Stimulated activated CD4-positive, alpha-beta T cell treated with anti-CD3 and anti-CD28 coated beads, Interleukin-15, amount 100 ng/mL, for 1 hour (primary cell): ENCODE measurements at places on chromosomes 1 and 21.

- no peak for DNase-seq
Observed at GRCh38 chr1:248802454-248802853, 23.3 kb downstream of the SH3BP5L start.

DNA sequence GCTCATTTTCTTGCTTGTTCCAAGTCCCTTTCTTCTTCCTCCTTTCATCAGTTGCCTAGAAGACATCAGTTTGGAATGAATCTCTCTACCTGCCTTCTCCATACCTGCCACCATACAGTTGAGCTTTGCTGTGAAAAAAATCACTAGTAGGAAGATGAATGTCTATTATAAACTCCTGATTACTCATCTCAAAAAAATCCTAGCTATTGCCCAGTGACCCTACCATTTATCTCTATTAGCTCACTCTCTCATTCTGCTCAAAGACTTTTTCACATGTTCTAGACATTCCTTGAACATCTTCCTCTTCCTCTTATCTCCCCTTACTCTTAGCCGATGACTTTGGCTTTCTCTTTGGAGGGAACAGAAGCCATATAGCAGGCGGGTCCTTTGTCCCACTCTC, 49.7 kb upstream of the HMGB4 start:
- no peak for DNase-seq

DNA sequence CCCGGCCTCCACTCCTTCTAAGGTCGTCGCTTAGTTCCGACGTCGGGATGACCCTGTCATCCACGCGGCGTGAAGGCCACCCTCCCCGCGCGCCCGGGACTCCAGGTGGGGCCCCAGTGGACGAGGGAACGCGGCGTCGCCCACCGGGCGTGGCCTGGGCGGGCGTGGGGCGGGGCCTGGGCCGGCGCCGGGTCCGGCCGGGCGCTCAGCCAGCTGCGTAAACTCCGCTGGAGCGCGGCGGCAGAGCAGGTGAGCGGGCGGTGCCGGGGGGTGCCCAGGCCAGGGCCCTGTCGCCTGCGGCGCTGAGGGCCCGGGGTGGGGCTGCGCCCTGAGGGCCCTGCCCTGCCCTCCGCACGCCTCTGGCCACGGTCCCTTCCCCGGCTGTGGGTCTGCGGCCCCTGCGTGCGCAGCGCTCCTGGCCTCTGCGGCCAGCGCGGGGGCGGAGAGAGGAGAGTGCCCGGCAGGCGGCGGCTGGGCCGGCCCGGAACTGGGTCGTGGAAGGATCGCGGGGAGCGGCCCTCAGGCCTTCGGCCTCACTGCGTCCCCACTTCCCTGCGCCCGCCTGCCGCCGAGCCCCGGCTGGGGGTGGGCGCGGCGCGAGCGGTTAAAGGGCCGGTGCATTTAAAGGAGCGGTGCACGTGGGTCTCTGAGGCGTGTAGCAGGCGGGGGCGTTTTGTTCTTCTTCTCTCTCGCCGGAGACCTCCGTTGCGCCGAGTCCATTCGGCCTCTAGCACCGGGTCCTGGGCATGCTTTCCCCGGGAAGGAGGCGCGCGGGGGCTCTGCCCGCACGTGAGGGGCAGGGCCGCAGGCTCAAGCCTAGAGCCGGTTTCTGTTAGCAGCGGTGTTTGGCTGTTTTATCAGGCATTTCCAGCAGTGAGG, at the start of gene PSEN2:
PSEN2 (plus strand) TSS at position 216 of the 879 bp plus-strand sequence. CDS start 11,292 bp downstream, outside the sequence.
- DNase-seq: peak; percentile 49

DNA sequence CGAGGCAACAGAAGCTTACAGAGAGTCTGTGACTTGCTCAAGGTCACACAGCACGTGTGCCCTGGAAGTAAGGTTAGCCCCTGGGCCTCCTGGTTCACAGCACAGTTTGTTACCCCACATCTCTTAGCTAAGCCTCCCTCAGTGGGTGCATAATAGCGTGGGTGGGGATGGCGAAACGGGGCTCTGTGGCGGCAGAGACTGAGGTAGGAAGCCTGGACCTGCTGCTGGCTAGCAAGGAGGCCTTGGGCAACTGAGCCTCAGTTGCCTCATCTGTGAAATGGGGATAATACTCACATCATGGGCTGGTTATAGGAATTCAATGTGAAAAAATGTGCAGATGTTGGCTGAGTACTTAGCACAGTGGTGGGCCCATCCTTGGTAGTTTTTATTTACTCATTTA, 596 bp downstream of the PADI4 start:
- DNase-seq: no peak

DNA sequence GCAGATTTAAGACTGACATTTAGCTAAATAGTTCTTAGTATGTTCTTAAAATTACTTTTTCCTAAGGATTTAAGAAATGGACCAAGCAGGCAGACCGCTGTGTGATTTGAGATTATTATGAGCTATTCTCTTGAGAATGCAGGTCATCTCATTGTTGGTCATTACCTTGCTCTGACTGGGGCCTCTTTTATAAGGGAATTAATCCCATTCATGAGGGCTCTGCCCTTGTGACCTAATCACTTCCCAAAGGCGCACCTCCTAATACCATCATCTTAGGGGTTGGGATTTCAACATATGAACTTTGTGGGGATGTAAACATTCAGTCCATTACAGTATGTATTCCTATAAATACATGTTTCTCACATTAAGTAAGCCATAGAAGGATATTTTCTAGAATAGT, 24.2 kb downstream of the OSBPL9 start:
- no peak for DNase-seq

DNA sequence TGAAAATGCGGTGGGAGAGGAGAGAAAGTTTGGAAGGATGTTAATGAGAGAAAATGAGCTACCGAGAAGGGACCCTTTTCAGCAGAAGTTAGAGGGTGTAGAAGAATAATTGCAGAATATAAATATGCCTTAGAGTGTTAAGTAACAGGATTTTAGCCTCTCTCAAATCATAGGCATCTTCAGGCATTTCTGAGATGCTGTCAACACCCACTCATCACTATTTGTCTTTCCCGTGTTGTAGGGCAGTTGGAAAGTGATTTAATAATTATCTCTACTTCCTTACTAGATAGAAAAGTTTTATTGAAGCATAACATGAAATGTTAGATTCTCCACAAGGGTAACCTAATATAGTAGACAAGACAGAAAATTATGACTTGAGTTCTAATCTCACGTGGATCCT, 96.4 kb upstream of the RGS4 start:
- no peak for DNase-seq

DNA sequence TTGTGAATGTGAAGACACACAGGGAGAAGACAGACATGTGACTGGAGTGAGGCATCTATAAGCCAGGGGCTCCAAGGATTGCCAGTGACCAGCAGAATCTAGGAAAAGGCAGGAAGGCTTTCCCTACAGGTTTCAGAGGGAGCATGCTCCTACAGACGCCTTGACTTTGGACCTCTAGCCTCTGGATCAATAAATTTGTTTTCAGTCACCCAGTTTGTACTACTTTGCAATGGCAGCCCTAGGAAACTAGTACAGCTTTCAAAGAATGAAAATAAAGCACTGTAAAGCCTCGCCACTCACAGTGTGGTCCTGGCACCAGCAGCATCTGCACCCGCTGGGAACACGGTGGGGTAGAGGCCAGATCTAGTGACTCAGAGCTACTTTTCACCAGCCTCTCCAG, 510.0 kb downstream of the LTN1 start:
- no peak for DNase-seq

DNA sequence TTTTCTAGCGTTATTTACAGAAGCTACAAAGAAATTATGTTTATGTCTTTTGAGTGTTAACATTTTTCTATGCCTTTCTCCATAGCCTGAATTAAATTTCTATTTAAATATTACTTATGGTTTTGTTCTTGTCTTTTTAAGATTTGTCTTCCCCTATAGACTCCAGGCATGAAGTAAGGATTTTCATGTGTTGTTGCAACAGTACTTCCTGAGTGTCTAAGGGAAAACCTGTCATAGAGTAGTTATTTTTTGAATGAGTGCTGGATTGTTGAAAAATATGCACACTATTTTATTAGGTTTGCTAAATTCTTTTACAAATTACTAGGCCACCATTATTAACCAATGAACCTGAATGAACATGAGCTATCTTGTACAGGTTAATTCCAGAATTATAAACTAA, 27.1 kb downstream of the SAMSN1 start:
- no peak for DNase-seq

GRCh38 chr1:54532033-54532432, 16.0 kb upstream of the ACOT11 start:
- no peak for DNase-seq

DNA sequence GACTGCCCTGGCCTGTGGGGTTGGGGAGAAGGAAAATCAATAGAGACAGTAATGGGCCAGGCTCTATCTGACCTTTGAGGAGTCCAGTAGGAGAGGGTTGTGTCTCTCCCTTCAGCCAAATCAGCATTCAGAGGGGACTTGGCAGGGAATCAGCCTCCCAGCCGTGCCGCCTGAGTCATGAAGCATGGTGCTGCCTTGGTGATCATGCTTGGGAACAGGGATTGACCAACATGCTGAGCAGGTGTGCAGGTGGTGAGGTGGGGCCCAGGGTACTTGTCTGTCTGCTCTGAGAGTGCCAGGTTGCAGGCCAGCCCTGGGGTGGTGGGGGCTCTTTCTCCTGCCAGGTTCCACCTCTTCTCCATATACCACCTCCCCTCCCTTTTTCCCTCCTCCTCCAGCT, 58.9 kb upstream of the TLR5 start:
- no peak for DNase-seq

DNA sequence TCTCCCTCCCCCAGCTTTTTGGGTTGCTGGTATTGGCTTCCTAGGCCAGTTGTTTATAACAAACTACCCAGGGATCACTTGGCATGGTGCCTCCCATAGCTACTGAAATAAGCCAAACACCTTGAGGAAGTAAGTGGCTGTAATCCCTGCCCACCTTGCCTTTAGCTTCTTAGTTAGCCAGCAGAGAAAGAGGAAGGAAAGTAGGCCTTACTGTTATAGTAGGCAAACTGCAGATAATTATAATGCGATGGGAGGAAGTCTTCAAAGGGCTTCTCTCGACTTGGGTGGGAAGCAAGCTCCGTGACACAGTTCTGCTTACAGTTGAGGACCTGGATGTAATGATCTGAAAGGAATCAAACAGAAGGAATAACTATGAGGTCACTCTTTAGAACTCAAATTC, 8.2 kb downstream of the P3H1 start:
- DNase-seq: no peak

- DNase-seq: no peak
Observed at GRCh38 chr21:45877821-45878469, 103.6 kb upstream of the COL6A1 start.

DNA sequence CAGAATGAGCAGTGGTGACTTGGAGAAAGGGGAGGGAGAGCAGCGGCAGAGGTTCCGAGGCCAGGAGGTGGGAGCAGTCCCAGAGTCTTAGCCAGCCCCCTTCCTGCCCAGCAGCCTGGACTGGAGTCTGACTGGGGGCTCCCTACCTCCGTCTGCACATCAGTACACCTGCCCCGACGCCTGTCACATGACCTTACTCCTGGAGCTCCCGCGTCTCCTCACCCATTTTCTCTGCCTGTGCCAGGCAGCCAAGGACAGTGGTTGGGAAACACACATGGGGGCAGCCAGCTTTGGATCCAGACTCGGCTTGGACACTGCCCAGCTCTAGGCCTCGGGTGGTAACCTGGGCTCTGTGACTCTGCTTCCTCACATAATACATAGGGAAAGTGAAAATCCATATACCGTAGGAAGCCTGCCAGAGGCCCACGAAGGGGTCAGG, 16.9 kb downstream of the ACTRT2 start:
- DNase-seq: no peak

GRCh38 chr1:54495954-54496353, 52.1 kb upstream of the ACOT11 start:
- DNase-seq: no peak

GRCh38 chr1:47992720-47993415, 4.3 kb downstream of the TRABD2B start:
- DNase-seq: no peak

- DNase-seq: no peak
Observed at GRCh38 chr1:211281320-211282022, 22.3 kb downstream of the RCOR3 start.

- no peak for DNase-seq
Observed at GRCh38 chr1:64147759-64148158, 55.7 kb upstream of the UBE2U start.

DNA sequence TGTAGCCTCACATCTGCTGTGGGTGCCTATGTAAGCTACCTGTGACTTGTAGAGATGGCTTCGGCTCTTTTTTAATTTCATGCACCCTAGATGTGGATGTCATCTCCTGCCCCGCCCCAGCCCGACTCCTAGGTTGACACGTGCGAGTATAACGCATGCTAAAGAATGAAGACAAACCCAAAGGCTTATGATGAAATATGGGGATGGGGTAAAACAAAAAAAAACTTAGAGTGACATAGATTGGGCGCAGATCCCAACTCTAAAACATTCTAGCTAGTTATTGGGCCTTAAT, 613 bp upstream of the ERO1B start:
- DNase-seq: no peak

DNA sequence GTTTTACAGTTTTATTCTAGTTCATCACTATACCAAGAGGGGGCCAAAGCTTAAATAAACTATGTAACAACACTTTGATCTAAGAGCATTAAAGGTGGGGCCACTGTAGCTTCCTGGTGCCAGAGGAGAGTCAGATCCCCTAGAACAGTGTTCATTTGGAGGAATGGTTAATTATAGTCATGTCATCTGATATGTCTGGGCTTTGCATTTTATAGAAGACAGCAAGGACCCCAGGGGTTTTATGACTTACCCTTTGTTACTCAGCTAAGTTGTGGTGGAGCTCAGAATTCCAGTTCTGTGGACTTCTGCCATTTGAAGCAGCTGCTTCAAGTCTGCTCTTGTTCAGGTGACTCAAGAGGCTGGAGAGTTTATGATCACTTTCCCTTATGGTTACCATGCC, 16.7 kb downstream of the KDM4A start:
- DNase-seq: no peak
